Left lung (tissue), 14 donors: ENCODE measurements at places on chromosomes 4 and X.

- DNase-seq: no peak
These were observed 510.4 kb downstream of the MID1IP1 start for GRCh38 chrX:39311646-39312045.

DNA sequence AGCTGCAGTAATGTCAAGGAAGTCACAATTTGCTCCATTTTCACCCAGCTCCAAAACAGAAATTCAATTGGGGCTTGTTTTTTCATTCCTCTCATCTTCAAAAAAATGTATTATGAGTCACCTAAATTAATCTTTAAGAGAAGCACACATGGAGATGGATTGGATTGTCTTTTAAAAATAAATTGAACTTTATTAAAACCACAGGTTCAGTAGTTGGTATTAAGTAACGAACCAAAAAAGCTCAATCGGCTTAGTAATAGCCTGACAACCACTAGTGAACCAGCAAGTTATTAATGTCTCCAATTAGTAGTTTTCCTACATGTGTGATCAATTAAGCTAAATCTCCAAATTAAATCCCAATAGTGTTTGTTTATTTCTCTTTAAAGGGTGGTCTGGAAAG is 283.5 kb upstream of the GIMD1 start:
- DNase-seq: no peak

- no peak for DNase-seq
These were observed 134.2 kb downstream of the SPOCK3 start for GRCh38 chr4:167100120-167100519.

DNA sequence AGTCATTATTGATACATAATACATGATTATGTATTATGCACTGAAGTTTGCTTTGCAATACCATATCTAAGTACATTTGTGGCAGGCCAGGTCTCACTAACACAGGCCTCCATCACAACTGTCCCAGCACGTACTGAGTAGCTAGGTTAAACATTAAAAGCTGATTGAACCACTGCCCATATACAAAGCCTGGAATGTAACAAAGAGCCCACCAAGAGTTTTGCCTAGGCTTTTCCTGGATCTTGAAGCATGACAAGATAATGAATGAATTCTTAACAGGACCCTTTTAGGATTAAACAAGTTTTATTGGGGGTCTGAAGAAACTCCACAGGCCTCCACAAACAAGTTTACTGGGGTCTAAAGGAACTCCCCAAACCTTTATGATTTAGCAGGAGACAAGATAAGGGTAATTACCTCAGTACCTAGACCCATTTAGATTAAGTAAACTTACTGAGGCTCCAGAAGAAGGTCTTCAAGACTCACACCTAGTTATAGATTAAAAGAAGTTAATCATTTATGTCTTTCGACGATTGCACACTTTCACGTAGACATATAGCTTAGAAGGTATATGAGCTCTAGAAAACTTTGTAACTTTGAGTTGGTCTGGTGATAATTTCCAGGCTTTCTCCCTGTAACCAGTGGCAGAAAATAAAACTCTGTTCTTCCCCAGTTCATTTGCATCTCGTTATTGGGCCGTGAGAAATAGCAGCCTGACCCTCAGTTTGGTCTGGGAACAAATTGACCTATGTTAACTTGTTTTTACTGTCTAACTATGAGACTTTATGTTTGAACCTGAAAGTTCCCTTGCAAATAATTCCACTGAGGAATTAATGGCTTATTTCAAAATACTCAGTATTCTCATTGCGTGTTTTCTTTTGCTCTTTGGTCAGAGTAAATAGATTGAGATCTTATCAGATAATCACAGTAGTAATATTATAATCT is 84.8 kb downstream of the PHEX start:
- no peak for DNase-seq

DNA sequence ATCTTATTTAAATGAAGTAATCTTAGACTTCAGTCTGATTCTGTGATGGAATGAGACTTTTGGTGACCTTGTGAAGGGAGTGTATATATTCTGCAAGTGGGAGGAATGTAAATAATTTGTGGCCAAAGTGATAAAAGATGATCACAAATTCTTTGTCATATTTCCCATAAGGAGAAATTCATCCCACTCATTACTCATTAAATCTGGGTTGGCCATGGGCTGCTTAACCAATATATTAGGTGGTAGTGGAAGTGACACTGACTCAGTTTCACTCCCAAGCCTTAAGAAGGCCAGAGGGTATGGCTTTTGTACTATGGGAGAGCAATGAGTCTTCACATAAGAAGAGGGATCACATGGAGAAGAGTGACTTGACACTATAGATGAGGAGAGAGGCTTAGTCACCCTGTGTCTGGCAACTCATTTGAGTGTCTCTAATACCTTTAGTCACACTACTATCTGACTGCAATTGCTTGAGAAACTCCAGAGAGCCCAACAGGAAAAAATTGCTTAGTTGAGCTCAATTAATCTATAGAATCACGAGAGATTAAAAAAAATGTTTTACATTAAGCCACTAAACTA is 408.2 kb upstream of the PITX2 start:
- DNase-seq: no peak

GRCh38 chr4:75544870-75545269 is 11.0 kb upstream of the ODAPH start:
- DNase-seq: no peak

DNA sequence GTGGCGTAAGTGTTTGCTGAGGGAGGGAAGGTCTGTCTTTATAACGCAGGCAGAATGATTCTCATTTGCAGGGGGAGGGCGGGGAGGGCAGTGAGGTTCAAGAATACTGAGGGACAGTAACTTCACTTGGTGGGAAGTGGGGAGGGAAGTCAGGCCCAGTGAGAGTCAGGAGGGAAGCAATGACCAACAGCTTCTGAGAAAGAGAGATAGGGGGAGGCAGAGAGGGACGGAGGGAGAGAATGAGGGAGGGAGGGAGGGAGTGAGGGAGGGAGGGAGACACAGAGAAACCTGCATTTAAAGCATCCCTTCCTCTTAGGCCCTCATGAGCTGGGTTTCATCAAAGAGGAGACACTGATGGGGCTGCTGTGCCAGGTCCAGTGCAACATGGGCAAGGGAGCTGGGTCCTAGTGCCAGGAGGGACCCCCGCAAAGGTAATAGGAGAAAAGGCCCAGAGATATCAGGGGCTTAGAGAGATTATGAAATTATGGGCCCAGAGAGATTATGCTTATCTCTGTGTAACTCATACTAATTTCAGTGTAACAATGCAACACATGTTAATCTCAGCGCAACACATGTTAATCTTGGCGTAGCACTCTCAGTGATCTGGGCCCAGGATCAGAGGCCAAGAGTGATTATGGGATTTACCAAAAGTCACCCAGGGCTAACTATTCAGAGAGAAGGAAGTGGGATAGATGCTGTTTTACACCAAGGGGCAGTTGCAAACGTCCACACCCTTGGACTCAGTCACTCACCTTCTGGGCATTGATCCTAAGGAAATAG is 112.1 kb downstream of the DRD5 start:
- DNase-seq: no peak

DNA sequence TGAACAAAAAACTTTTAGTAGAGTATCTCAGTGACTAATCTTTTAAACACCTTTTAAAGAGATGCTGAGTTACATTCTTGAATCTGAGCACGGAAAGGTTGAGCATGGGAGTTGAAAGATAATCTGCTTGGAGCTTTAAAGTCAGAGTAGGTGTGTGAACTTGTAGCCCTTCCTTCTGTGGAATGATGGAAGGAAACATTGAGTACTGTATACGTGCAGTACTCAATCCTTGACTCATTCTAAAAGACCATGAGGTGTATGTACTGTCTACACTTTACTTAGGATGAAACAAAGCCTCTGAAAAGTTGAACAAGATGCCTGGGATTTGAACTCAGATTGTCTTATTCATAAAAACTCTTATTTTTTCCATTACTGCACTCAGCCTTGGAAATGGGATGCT is 3.4 kb downstream of the ENOPH1 start:
- no peak for DNase-seq

- DNase-seq: no peak
These were observed 867.8 kb downstream of the CCSER1 start for GRCh38 chr4:90994851-90995574.

- no peak for DNase-seq
These were observed 21.6 kb downstream of the PNMA6E start for GRCh38 chrX:153379508-153379907.
